GM04503 (cell line): ENCODE measurements at places on chromosomes 3 and 15.

DNA sequence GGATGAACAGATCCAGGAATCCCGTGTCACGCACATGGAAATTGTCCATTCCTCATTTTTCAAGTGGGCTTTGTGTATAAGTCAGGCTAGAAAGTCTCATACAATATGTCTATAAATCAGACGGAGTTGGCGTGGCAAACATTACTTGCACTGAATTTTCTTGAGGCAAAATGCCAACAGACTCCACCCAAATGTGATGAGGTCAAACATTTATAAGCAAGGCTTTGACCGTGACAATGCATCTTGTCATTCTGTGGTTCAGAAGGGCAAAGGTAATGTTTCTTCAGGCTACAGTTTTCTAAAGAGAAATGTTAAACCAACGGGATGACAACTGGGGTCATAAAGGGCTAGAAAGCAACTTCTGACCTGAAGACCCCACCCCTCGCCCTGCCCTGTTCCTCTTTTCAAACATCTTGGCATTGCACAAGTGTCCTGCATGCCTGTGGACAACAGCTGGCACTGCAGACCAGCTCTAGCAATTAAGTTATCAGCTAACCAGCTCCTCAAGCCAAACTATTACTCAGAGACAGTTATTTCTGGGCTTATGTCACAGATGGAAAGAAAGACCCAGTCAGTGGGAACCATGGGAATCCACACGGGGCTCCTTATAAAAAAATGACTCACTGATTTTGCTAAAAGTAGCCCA, 36.5 kb upstream of the SPTBN5 start:
- DNase-seq, result peak; percentile 96

GRCh38 chr3:170418422-170419398, at the start of gene CLDN11:
Gene CLDN11, plus strand, starts transcription at chr3:170418868. Its CDS starts 199 bp downstream, at chr3:170419067.
- no peak for DNase-seq

DNA sequence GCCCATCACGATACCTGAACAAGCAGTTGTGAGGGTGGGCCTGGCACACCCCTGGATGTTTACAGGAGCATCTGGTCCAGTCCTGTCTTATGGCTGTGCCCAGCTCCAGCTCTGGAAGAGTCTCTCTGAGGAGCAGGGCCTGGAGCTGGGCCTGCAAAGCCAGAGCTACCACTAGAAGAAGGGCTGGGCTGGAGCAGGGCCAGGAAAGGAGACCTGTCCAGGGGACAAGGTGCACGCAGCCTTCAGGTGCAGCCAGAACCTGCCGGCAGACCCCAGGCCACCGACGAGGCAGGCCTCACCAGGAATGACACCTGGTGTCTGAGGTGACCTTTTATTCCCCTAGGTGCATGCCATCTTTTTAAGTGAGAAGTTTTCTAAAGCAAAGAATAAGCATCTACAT, 8.4 kb upstream of the BCL2L10 start:
- no peak for DNase-seq

- no peak for DNase-seq
Observed at GRCh38 chr3:57298041-57298440, 5.6 kb upstream of the ASB14 start.

GRCh38 chr15:64877435-64877834, 34.3 kb upstream of the ANKDD1A start:
- DNase-seq, result no peak
